ENCODE measurements at places on chromosomes 5 and 9.
A peak's percentile ranks its signal among the peaks of the same experiment; 100 is the strongest.

DNA sequence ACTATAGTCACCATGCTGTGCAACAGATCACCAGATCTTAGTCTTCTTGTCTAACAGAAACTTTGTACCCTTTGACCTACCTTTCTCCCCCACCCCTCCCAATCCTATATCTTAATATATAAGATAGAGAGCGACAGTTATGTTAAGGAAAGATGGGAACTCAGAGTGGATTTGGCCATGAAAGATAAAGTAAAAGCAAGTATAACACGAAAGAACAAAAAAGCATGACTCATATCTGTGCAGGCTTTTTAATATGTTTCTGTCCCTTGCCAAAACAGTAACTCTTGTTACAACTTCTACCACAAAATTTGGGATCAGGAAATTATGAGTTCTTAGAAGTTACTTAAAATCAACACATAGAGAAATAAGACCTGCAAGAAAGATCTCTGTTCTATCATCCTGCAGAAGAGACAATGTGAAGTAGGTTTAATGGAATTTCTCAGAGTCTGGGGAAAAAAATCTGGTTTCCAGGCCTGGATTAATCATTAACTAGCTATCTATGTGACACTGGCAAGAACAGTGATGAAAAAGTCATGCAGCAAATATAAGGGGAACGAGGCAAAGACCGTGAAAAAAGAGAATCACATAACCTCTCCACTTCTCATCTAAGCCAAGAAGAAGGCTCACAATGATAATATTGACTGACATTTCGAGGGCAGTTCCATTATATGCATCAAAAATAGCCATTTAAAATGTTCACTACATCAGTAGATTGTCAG lies 18.6 kb downstream of the BAAT start:
- peak; percentile 70 for DNase-seq

- DNase-seq: no peak
Observed at GRCh38 chr9:134379831-134380365, 53.6 kb downstream of the RXRA start.

- DNase-seq: peak; percentile 54
Observed at GRCh38 chr9:84668196-84669012, 1.1 kb upstream of the NTRK2 start.

DNA sequence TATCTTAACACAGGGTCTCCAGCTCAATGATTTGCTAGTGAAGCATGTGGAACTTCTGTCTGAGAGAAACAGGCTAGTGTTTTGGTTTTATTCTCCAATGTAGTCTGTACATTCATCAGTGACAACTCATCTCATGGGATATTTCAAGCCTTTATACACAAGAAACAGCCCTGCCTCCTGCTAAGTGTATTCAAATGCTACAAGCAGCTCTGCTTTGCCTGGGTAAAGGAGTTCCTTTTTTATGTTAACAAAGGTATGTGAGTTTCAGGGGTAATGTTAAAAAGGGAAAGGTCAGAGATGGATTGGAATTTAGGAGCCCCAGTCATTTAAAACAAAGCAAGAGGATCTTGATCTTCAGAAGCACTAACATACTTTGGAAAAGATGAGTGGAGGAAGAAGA lies 498.7 kb downstream of the ISL1 start:
- DNase-seq: no peak

DNA sequence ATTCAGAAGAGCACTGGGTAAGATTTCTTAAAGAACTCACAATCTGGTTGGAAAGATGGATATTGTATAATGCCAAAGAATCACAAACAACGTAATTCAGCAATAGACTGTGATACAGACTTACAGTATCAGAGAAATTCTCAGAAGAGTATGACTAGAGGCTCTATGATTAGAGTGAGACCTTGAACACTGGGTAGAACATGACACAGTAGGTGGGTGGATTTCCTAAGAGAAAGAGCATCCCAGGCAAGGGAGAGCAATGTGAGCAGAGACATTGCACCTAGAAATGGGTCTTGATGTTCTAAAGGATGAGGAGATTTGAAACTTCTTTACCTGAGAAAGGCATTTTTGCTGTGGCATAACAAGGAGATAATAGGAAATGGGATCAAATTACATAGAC lies 27.3 kb upstream of the CAST start:
- DNase-seq: no peak

GRCh38 chr9:16867576-16868311 lies 2.7 kb downstream of the BNC2 start:
- DNase-seq: peak; percentile 86

- DNase-seq: no peak
Observed at GRCh38 chr5:96609369-96609768, 52.8 kb upstream of the CAST start.

DNA sequence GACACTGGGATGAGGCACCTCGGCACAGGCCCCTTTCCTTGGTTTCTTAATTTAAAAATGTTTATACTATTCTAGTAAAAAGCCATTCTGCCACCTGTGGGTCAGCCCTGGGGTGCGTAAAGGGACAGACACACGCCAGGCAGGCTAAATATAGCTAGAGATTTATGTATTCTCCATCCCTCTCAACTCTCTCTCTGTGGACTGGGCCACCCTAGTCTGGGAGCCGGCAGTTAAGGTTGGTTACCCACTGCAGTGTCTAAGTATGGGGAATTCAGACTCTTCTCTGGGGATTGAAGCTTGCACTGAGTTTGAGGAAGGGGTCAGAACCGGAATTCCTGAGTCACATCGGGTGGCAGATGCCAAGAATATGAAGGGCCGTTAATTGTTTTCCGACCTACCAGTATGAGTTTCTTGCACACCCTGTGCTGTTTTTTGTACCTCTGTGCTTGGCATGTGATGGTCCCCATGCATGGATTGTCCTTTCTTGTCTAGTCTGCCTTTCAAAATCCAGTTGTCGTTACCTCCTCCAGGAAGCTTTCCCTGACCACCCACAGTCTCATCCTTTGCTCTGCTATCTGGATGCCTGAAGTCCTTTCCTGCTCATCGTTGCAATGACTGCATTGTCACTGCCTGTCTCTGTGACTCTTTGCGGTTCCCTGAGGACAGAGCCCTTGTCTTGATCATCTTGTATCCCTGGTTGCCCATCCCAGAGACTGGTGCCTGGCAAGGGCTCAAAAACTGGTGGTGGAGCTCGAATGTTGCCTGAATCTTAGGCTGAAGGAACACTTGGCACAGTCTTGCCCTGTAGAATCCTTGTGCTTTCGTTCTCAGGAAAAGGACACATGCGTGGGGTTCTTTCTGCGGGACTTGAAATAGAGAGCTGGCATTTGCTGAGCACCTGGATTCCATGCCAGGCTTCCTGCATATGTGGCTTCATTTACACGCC lies 2.1 kb downstream of the NEURL1B start:
- no peak for DNase-seq

- DNase-seq: no peak
Observed at GRCh38 chr5:65105301-65105700, 336.6 kb downstream of the CWC27 start.

GRCh38 chr5:132751444-132751843 lies 4.2 kb downstream of the CCNI2 start:
- DNase-seq: peak; percentile 83

GRCh38 chr9:117926031-117926658 lies 221.9 kb downstream of the TLR4 start:
- DNase-seq: no peak

GRCh38 chr5:54285686-54286085 lies 24.7 kb downstream of the ARL15 start:
- DNase-seq: no peak

DNA sequence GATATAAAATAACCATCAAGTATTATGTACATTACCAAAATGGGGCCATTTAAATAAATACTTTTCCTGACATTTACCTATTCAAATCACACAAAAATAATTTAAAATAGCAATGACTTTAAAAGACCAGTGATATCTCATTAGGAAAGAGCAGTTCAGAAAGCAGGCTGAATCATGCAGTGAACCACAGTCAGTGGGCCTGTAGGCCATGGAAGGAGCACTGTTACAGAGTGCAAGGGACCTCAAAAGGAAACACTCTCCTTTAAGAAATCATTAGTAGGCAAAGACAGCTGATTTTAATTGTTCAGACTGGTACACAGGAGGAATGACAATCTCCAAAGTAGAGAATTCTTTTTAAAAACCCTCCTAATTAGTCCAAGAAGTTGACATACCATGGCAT lies 283.5 kb upstream of the EFNA5 start:
- DNase-seq: no peak

GRCh38 chr9:89970701-89971100 lies 365.9 kb downstream of the GADD45G start:
- no peak for DNase-seq

GRCh38 chr5:91486638-91487037 lies 103.5 kb upstream of the ARRDC3 start:
- DNase-seq: peak; percentile 8

DNA sequence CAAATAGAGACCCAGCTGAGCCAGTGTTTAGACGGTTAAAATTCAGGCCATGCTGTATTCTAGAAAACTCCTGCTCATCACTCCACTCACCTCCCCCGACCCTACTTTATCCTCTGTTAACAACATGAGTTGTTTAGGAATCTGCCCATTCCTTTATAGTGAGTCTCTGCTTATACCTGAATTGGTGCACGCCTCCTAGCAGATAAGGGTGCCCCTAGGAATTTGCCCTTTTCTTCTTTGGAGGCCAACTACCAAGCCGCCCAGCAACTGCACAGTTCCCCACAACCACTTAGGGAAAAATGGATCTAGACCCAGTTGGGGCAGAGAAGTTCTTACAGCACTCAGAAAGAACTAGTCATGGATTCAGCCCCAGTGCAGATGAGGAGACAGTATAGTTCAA lies 102.3 kb downstream of the MAMDC2 start:
- no peak for DNase-seq
